Astrocyte of the spinal cord (primary cell): ENCODE measurements at places on chromosomes 3 and 15.

DNA sequence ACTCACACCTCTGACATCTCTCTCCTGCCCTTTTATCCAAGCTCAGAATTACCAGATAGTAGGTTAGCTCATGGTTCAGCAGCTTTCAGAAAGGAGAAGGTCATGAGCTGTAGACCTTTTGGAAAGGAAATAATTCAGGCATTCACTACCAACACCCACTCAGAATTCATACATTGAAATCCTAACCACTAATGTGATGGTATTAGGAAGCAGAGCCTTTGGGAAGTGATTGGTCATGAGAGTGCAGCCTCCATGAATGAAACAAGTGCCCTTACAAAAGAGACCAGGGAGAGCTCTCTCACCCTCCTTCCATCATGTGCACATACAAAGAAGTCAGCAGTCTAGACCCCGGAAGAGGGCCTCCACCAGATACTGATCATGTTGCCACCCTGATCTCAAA, 315.8 kb upstream of the CCDC54 start:
- DNase-seq, result no peak

GRCh38 chr3:129195731-129196256, 12.1 kb upstream of the CNBP start:
- peak; percentile 96 for DNase-seq

- DNase-seq, result no peak
Measured at GRCh38 chr3:183581496-183582155, 26.1 kb upstream of the KLHL6 start.

DNA sequence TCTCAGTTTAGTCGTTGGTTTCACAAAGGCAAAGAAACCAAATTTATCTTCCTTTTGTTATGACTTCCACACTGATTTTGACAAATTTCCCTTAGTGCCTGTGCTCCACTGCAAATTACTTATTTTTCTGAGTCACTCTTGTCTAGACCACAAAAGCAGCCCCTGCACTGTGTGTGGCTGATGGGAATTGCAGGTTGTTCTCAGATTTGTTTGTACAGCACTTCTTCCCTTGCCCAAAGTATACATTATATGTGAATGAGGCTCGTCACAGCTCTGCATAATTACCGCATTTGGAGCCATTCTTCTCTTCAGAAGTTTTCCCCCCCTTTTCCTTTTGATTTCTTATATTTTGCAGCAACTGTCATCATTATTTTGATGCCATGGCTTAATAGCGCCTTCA, 354.2 kb upstream of the IL12A start:
- DNase-seq, result peak; percentile 83

DNA sequence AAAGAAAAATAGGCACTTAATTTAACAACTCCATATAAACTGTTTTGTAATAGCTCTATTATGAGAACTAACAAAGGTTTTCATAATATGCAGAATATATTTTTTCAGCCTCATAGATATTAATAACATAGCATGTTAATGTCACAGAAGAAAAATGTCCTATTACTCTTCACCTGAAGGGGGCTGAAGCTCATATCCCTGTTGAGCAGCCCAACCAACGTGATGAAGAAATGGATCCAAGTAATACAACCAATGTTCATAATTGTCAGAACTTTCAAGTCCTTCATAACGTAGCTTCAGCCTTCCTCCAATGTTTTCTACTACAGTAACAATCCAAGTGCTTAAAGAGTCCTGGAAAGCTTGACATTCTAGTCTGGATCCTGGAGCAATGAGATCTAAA, 34.5 kb upstream of the STIMATE start:
- DNase-seq, result no peak

DNA sequence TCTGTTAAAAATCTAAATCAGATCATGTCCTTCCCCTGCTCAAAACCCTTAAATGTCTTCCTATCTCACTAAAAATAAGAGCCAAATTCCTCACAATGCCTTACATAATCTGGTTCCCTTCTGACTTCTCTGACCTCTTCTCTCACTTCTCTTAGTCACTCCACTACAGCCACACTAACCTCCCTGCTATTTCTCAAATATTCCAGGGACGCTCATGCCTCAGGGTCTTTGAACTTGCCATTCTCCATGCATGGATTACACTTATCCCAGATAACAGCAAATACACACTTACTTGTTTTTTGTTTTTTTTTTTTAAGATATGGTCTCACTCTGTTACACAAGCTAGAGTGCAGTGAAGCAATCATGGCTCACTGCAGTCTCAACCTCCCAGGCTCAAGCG, 8.5 kb downstream of the TP53BP1 start:
- DNase-seq, result no peak

- DNase-seq, result no peak
Measured at GRCh38 chr3:106302451-106303221, 433.8 kb upstream of the CBLB start.

DNA sequence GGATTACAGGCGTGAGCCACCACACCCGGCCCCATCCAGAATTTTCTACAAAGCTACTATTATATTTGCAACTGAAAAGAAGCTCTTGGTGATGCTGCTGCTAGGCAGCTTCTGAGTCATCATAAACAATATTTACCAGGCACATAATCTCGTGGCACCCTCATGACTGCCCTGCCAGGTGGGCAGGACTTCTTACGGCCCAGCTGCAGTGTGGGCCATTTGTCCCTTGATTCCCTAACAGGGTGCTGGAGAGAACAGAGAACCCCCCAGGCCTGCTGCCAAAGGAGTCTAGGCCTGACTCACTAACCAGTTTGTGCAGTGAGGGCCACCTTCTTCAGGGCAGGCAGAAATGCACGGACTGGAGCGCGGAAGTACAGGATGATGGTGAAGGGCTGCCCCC, 4.9 kb downstream of the EPB42 start:
- peak; percentile 10 for DNase-seq

GRCh38 chr3:31550452-31551251, 17.9 kb downstream of the STT3B start:
- DNase-seq, result peak; percentile 41

DNA sequence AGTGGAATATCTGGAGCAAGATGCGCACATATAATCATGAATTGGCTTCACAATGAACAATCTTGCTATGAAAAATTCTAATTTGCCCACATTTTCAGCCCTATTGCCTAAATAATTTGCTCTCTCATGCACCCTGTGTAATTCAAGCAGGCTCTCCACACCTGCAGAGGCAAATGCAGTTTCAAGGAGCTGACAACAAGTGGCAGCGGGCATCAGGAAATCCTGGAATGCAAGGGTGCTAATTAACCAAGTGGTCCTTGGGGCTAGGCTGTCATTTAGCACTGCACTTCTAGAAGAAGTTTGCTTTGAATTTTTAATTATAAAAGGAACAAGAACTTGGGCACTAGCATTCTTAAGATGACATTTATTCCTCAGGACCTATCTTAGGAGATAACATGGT, 56.3 kb upstream of the ICE2 start:
- DNase-seq, result no peak

- DNase-seq, result no peak
Measured at GRCh38 chr3:43132193-43132592, 26.3 kb upstream of the POMGNT2 start.

GRCh38 chr3:64921281-64922065, 233.7 kb upstream of the ADAMTS9 start:
- DNase-seq, result no peak

DNA sequence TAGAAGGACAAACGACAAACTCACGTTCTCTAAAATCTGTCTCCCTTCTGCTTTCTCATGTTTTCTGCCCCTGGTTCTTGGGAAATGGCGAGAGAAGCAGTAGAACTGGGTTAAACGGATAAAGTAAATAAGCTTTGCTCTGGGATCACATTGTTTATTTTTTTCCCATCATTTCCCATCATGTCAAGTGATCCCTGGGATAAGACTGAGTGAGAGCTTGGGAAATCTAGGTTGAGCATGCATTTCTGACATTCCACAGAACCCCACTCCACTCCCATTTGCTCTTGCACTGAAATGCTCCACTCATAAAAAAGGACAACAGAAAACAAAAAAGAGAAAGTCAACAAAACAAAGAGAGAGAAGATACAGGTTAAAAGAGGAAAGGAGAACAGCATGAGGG, 69.1 kb downstream of the SEMA6D start:
- no peak for DNase-seq

DNA sequence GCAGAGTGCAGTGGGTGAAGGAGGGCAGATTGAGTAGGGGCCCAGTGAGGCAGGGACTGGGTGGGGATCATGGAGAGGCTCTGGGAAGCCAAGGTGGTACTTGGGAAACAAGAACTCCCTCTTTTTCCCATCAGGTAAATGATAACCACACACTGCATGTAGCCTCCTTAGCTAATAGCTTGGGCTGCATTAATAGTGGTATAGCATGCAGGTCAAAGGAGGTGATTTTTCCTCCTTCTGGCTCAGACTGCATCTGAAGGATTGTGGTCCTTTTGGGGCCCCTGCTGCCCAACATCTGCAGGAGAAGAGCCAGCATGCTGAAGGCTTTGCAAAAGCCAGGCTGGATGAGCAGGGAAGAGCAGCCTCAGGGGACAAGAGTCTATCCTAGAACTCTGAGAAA, 45.4 kb downstream of the PPCDC start:
- DNase-seq, result no peak

DNA sequence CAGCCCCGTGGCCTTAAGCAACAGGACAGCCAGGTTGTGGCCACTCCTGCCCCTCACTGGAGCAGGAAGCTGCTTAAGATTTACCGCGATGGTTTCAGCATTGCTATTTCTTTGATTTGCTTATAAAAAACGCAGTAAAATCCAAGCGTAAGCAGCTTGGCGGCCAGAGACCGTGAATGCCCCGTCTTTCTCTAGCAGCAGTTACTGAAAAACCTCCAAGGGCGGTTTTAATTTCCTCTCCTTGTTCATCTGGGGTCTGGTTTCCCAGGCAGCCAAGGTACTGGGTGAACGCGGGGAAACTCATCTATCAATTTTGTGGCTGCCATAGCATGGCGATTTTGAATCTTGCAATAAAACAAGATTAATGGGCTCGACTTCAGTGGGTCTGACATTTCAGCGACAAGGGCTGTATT, 130.3 kb downstream of the MINAR1 start:
- DNase-seq, result no peak

GRCh38 chr3:78799681-78800080, 968.1 kb downstream of the ROBO1 start:
- DNase-seq, result no peak

GRCh38 chr3:189561256-189561655, 69.9 kb upstream of the TP63 start:
- no peak for DNase-seq

GRCh38 chr3:155714295-155714718, 30.6 kb downstream of the PLCH1 start:
- DNase-seq, result no peak

- no peak for DNase-seq
Measured at GRCh38 chr15:69061414-69061842, 46.9 kb downstream of the NOX5 start.

GRCh38 chr15:42285034-42285433, 11.8 kb upstream of the TMEM87A start:
- DNase-seq, result no peak

GRCh38 chr3:173826416-173826815, 428.9 kb downstream of the NLGN1 start:
- peak; percentile 16 for DNase-seq

DNA sequence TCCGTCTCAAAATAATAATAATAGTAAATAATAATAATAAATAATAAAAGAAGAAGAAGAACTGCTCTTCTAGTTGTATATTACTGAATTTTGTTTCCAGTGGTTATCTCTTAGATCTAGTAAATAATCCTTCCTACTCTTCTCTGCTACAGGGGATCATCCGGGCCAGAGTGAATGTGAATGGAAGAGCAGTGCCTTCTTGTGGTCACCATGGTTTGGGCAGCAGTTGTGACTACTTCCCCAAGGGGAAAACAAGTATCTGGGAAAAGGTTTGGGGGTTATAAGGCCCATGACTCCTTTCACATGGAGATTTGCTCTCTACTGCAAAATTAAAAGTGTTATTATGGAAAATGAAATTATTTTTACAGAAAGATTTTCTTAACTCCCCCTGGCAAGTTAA, 5.5 kb upstream of the OR5K1 start:
- no peak for DNase-seq

DNA sequence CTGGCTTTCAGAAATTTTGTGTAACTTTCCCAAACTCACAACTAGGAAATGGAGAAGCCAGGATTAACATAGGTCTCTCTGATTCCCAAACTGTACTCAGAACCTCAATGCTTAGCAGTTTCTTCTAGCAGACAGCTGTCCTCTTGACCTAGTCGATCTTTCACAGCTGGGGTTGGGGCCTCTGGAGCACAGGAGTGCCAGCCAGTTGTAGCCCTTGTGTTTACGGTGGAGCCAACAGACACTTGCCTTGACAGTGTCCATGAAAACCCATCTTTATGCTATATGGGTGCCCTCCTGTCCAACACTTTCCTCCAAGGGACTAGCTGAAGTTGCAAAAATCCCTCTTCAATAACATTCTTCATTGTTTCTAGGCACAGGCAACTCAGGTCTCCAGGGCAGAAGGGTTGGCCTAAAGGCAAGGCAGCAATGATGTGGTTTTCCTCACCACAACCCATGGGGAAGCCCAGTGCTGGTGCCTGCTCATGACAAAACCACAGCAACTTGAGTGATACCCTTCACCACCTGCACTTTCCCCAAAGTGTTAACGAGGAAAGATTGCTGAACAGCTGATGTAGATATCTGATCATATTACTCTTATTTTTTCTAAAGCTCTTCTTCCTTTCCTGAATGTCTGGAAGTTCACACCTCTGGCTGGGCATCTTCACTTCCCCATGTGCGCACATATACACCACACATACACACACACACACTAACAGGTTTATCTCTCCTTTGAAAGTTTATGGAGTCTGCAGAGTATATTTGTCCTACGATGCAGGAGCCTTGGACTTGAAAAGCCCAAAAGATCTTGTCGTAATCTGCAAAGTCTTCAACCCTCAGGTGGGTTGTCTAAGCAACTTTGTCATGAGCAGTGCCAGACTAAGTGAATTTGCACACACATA, 11.0 kb upstream of the KNG1 start:
- DNase-seq, result no peak

DNA sequence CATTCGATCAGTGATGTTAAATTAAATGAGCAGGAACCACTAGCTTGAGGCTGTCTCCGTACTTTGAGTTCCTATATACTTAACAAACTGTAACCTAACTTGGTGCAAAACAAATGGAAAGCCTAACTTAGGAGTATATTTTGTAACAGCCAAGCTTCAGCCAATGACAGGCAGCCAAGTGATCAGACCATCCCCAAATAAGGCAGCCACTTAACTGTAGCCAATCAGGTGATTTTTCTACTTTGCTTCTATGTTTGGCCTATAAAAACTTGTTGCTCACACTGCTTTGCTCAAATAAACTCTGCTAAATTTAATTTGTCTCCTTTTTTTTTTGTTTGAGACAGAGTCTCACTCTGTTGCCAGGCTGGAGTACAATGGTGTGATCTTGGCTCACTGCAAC, 19.3 kb upstream of the ZNF770 start:
- no peak for DNase-seq

DNA sequence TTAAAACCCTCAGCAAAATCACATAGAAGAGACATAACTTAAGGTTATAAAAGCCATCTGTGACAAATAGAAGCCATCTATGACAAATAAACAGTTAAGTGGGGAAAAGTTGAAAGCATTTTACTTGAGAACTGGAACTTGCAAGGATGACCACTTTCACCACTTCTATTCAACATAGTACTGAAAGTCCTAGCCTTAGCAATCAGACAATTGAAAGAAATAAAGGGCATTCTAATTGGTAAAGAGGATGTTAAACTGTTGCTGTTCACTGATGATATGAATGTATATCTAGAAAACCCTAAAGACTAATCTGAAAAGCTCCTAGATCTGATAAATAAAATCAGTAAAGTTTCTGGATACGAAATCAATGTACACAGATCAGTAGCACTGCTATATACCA, 186.9 kb upstream of the SATB1 start:
- DNase-seq, result no peak

GRCh38 chr15:78007964-78008886, 69.3 kb downstream of the TBC1D2B start:
- peak; percentile 77 for DNase-seq
